ENCODE measurements at places on chromosomes 5 and 9. TPM values are rescaled to one million over a fixed set of nuclear protein-coding genes. Genes with fewer than 3 reads are reported as not detected.

DNA sequence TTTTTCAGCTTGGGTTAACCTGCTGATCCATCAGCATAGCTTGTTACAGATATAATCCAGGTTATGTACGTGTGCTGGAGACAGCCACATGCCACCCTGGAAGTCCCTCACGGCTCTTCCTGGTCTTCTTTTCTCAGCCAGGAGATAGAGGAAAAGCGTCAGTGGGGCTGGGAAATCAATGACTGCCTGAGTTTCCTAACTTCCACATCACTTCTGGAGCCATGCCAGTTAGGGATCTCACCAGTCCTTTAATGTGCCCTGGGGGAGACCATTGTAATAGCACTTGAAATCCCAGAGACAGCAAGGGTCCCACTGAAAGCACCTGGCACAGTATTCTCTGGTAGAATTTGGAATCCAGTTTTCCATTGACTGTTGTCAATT is 29.2 kb downstream of the ANXA2R start:
- no peak for DNase-seq

DNA sequence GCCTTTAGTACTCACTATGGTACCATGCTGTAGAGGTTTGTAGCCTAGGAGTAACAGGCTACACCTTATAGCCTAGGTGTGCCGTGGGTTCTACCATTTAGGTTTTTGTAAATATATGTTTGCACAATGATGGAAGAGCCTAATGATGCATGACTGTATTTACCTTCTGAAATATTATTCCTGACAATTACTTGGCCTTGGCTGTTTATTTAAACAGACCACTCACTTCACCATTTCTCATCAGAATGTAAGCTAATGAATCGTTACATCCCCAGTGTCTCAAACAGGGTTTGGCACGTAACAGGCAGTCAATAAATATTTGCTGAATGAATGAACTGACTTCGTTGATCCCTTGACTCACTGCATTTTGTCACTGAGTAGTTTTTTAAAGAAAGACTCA is 93.1 kb downstream of the MED27 start:
- DNase-seq, result no peak

The TMOD1 gene
- 13.9 TPM for total RNA-seq

- DNase-seq, result no peak
These were observed 88.8 kb upstream of the SPOCK1 start for GRCh38 chr5:137587919-137588318.

DNA sequence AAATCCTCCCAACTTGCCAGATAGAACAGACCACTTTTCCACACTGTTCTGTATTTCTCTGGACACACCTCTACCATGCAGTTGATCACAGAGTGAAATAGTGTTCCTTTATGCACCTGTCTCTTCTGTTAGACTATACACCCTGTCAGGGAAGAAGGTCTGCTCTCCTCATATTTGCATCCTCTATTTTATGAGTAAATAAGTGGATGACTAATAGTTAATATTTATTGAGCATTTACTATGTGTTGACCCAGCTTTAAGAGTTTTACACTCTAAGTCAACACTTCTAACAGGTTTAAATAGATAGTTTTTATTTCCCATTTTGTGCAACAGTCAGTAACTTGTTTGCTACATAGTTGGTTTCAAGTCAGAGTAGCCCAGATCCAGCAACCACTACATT is 452.8 kb upstream of the MPDZ start:
- no peak for DNase-seq

Measured in breast epithelium (tissue), 4 donors.